ENCODE measurements at places on chromosomes 4 and X.

GRCh38 chr4:60805500-60806313 is 394.4 kb upstream of the ADGRL3 start:
- DNase-seq: no peak

- no peak for DNase-seq
Observed at GRCh38 chr4:95049551-95050233, 291.9 kb downstream of the BMPR1B start.

- DNase-seq: no peak
Observed at GRCh38 chrX:7514871-7515599, 327.9 kb upstream of the VCX start.

GRCh38 chrX:18166068-18166467 is 54.6 kb downstream of the BEND2 start:
- DNase-seq: no peak

GRCh38 chr4:168708108-168708507 is 211.3 kb downstream of the PALLD start:
- no peak for DNase-seq

DNA sequence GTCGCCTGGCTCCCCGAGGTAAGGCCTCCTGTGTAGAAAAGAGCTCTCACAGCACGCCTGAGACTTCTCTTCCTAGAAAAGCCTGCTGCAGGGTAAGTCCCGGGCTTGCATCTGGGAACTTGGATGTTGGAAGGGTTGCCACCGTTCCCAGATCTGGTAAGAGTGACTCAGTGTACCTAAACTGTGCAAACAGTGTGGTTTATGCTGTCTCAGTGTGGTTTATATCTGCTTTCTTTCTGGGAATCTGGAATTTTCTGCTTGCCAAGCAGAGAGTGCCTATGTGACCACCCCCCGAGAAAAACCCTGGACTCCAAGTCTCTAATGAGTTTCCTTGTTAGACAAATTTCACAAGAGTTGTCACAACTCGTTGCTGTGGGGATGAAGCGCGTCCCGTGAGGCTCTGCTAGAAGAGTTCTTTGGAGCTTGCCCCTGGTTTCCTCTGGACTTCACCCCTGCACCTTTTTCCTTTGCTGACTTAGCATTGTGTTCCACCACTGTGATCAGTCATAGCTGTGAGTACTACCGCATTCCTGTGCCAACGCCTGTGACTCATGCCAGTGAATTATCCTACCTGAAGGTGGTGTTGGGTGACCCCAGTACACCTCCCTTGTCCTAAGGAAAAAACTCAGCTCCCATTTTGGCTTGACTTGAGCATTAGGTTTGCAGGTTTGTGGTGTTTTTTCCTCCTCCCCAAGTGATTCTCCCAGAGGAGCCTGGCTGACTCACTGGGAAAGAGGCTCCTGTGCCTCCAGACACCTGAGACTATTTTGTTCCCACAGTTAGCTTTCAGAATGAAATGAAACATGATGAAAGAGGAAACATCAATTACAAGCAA is 14.5 kb downstream of the SLC2A9 start:
- no peak for DNase-seq

- DNase-seq: no peak
Observed at GRCh38 chr4:76990288-76991080, 40.9 kb downstream of the SEPTIN11 start.

- no peak for DNase-seq
Observed at GRCh38 chr4:119087121-119087520, 48.5 kb upstream of the MYOZ2 start.

GRCh38 chr4:102867278-102868152 is 1.3 kb upstream of the CISD2 start:
- no peak for DNase-seq

DNA sequence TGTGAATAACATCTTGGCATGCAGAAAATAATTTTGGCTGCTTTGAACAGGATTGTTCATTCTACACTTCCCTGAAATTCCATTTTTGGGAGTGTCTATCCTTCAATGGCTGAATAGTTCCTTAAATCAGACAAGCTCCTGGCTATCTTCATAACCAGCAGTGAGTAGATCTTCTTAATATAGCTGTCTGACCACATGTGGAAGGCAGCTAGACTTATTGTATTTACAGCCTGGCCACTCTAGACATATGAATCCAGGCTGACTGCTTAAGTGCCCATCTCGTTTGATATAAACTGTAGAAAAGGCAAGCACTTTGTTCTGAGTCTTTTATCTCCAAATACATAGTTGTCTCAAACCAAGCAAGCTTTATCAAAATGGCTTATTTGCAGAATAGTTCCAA is 40.0 kb downstream of the PWWP3B start:
- no peak for DNase-seq

DNA sequence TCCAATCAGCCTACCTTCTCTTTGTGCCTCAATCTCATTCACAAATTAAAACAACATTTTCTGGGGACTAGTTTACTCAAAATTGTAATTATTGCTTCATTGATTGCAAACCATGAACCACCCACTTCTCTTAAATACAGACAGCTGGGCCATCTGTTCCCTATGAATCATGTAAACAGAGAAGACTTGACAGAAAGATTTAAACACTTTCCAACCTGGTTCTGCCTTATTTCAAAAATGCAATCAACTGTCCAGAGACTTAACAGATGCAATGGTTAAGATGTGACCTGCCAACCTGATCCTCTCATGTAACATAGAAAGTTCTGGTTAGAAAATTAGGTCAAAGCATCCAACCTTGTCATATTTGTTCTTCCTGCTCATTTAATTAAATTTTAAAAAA is 20.8 kb upstream of the SERTM2 start:
- DNase-seq: no peak

DNA sequence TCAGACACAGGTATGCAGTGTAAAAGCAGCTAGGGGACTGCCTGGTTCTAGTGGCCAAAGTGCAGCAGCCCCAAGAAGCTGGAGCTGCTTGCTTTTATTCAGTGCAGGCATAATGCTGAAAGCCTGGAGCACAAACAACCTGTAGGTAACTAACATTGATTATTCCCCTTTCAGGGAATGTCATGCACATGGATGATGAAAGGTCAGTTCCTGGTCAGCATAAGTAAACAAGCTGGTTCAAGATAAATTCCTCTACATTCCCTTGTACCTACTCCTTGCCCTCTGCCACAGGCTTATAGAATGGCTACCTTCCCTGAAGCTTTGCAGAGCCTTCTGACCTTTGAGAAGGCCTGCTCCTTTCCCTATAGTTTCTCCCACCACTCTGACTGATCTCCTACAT is 1318.5 kb upstream of the ADGRL3 start:
- no peak for DNase-seq

DNA sequence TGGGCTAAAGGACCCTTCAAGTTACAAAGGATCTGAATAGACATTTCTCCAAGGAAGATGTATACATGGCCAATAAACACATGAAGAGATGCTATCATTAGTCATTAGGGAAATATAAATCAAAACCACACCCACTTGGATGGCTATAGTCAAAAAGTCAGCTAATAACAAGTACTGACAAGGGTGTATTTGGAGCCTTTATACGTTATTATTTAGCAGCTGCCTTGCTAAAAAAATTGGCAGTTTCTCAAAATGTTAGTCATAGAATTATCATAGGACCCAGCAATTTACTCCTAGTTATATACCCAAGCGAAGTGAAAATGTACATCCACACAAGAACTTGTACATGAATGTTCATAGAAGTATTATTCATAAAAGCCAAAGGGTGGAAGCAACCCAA is 112.7 kb upstream of the DUSP21 start:
- DNase-seq: no peak

GRCh38 chr4:26867914-26868684 is 7.5 kb downstream of the STIM2 start:
- no peak for DNase-seq

DNA sequence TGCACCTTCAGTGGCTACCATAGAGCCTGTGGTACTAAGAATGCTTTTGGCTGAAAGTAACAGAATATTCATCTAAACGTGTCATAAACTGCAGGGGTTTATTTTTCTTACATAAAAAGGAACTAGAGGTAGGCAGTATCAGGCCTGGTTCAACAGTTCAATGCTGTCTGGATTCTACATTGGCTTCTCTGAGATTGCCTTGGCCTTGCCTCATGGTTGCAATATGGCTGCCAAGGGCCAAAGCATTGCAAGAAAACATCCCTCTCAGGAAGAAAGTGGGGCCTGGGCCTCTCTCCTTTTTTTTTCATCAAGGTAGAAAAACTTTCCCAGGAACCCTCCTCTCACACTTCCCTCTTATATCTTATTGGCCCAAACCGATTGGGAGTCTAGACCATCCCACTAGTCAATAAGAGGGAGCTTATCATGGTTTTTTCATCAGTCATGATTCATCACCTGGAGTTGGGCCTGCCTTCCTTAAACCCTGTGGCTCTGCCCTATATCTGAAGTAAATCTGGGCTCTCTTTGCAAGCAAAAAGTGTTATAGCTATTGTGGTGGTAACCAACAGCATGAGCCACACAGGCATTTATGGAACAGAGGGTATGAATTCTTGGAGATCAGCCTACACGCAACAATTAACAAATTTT is 1.8 kb upstream of the DOCK11 start:
- no peak for DNase-seq

GRCh38 chr4:27233531-27233930 is 372.9 kb downstream of the STIM2 start:
- no peak for DNase-seq

DNA sequence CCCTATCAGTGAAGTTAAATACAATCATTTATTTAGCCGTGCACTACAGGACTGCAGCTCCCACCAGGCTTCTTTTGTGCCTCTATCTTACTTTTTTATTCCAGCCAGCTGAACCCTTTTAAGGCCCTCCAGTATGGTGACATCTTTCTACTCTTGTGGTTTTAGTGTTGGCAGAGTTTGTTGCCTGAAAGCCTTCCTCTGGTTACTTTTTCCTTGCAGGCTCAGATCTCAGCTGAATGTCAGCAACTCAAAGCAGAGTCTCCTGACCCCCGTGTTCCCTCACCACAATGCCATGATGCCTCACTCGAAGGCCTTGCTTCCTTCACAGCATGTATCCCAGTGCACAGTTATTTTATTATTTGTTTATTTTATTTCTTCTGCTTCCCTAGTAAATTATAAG is 818.9 kb upstream of the LCORL start:
- DNase-seq: no peak

DNA sequence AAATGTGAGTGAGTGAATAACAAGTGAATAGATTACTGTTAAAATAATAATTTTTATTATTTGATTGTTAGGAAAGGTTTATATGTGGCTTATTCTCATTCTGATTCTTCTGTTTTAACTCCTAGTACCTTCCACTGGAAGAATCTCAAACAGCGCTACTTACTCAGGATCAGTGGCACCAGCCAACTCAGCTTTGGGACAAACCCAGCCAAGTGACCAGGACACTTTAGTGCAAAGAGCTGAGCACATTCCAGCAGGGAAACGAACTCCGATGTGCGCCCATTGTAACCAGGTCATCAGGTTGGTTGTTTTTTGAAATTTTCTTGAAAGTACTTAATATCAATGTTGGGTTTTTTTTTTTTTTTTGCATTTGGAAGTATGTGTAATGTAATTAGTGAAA is 117.6 kb upstream of the BMPR1B start:
- no peak for DNase-seq

DNA sequence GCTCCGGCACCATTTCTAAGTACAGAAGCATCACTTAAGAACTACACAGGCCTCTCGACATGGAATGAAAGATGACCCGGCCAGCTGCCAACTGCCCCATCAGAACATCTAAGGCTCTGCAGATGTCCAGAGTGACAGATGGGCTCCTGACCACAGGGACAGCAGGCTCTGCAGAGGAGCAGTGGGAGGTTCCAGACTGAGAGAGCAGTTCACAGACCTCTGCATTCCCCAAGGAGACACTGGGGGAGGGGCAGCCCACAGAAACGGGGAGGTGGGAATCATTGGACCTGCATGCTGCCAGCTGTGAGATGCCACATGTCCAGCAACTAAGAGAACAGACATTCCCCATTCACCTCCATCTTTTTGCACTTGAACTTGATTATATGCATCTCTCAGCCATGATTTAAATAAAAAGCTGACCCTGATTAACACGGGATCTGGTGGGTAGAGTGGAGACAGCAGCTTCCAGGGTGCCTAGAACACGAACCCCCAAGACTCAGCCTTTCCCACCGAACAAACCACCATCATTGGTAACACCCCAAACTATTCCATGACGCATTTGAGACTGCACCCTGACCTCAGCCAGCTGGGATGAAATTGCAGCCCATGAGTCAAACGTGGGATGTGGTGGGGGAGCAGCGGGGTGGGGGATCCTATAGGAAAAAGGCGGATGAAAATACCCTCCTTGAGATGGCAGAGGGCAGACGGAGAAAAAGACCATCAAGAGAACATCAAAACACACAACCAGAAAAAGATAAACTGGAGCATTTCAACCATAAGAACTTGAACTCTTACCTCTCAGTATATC is 47.2 kb downstream of the AFAP1 start:
- DNase-seq: no peak

DNA sequence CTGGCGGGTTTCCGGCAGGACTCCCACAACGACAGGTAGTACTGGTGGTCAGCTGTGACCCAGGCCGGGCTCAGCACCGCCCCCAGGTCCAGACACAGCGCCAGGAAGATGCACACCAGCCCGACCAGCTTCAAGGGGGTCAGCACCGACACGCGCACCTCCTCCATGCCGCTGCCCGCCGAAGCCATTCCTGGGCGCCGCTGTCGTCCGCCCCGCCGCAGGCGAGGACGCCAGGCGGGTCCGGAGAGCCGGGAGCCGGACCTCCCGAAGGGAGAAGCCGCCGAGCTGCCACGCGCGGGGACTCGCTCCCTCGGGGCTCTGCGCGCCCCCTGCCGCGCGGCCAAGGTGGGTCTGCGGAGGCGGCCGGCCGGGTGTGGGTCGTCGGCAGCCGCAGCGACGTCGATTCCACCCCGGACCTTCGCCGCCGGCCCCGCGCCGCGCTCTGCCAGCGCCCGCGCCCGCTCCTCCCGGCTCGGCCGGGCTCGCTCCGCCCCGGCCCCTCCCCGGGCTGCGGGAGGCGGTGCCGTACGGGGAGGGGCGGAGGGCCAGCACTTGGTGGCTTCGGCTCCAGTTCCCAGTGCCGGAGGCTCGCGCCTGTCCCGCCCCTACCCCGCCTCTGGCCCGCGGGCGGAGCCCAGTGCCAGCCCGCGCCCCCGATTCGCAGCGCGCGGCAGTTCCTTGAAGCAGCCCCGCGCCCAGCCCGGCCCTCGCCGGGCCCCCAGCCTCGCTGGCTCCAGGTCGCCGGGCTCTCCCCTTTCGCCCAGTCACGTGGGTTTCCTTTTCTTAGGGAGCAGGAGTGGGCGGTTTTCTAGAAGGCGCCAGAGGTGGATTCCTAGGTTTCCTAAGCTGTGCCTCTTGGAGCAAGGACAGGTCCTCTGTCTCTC is at the start of gene TMEM47:
Gene TMEM47, minus strand, starts transcription at position 444 of the 884 bp plus-strand sequence. Its CDS starts 256 bp downstream, at position 188.
- DNase-seq: no peak

DNA sequence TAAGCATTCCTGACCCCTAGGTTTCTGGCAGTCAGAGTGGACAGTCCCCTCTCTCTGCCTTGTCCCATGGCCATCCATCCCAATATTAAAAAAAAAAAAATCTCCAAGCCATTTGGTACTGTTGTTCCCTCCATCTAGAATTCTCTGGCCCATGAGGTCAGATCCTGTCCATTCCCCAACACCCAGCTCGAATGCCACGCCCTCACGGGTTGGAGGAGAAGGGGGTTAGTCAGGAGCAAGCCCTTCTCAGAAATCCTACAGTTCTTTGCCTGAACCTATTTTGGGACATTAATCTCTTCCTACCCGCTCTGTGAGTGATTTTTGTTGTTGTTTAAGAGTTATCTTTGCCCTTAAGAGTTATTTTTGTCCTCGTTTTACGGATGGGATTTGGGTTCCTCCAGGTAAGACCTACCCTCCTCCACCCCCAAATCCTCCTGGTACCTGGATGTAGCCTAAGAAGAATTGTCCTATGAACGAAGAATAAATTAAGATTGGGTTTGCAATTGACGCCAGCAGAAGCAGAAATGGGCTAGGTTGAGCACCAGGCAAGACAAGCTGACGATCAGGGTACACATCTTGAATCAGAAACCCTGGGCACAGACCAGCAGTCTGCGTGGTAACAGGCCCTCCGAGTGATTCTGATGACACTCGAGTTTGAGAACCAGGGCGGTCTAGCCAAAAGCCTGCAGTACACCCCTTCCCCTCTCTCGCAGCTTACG is 977 bp downstream of the RNF175 start:
- no peak for DNase-seq

Data from esophagus squamous epithelium (tissue), 5 donors.